ENCODE measurements at places on chromosomes 1 and 21.

DNA sequence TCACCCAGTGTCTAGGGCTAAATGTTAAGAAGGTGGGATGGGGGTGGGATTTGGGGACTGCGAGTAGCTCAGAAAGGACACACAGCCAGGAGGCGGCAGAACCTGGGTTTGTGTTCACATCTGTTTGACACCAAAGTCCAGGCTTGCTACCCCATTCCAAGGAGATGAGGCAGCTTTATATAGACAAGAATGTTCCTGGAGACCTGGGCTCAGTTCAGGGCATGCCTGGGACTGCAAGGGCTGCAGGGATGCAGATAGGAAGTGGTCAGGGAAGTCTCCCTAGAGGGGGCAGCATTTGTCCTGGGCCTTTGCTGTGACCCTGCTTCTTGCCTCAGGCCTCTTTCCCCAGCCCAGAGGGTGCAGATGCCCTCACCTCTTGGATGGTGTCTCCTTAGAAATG lies 16.3 kb downstream of the PADI3 start:
- no peak for DNase-seq

GRCh38 chr1:220701974-220702373 lies 11.8 kb downstream of the C1orf115 start:
- no peak for DNase-seq

GRCh38 chr21:45453308-45453950 lies 48.5 kb downstream of the COL18A1 start:
- DNase-seq, result no peak

DNA sequence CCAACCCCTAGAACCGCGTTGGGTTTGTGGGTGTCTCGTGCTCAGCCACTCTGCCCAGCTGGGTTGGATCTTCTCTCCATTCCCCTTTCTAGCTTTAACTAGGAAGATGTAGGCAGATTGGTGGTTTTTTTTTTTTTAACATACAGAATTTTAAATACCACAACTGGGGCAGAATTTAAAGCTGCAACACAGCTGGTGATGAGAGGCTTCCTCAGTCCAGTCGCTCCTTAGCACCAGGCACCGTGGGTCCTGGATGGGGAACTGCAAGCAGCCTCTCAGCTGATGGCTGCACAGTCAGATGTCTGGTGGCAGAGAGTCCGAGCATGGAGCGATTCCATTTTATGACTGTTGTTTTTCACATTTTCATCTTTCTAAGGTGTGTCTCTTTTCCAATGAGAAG lies 18.7 kb downstream of the TFF3 start:
- no peak for DNase-seq

DNA sequence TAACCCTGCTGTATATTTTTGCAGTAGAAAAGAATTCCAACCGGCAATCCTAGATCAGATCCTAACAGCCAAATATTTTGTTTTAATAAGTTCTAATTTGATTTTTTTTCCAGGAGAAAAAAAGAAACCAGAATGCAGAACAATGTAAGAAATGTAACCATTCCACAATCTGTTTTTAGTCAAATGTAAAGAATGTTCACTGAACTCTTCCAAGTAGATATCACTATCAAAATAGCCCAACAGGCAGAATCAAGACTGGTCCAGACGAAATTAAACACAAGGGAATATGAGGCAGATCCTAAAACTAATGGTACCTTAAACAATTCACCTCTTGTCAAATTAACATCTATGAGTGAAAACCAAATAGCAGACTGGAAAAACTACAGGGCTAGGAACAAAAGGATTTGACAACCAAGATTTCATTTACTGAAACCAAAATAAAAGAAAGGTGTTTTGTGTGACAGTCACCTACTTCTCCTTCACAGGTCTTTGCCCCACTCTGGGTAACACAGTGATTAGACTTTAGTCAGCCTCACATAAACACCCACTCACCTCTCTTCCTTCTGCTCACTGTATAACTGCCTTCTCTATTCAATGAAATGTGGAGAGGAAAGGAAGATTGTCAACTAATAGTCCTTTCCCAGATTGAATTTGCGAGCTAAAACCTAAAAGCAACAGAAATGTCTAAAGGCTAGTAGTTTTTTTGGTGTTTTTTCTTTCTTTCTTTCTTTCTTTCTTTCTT lies 137.9 kb downstream of the FAF1 start:
- DNase-seq, result no peak

DNA sequence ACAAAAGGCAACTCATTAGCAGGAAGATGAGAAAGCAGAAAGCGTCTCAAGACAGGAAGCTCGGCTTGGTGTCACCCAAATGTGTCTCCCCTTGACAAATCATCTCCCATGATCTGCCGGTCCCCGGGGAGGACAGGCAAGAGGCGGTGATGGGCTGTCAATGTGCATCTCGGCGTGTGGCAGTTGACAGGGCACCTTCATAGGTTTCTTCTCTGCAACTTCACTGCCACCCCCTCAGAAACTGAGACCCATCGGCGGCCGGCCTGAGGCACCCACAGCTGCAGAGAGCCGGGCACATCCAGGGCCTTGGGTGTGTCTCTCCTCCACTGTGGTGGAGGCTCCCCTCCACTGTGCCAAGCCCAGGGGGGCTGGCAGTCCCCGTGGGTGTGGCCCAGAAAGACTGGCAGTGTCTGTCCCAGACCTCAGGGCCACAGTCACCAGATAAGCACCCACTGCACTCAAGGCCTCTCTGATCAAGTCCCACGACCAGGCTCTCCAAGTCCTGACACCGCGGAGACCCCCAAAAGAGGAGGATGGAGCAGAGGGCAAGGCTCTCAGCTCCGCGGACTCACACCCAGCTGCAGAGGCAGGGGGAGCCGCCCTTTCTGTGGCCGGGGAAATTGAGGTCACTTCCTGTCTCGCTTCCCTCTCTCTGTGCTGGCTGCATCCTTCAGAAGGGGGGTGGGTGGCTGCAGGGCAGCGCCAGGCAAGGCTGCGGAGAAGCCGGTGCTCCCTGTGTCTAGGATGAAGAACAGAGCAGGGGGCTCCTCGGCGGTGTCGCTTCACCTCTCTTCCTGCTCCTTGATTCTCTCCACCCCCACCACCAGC lies 39.6 kb upstream of the LBR start:
- no peak for DNase-seq

DNA sequence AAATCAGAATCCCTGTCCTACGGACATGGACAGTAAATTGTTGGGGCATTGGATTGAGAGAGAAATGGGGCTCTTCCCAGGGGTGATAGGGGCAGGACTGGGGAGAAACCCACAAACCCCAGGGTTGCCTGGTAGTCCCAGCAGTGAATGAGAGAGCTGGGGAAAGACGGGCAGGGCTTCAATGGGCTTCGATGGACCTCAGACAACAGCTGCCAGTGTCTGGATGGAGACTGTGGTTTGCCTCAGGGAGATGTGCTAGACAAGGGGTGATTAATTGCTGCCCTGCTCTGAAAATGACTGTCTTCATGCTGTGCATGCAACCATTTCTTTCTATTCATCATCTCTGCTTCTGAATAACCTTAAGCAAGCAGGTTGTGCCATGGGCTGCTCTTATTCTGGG lies 7.4 kb downstream of the GPR25 start:
- no peak for DNase-seq

DNA sequence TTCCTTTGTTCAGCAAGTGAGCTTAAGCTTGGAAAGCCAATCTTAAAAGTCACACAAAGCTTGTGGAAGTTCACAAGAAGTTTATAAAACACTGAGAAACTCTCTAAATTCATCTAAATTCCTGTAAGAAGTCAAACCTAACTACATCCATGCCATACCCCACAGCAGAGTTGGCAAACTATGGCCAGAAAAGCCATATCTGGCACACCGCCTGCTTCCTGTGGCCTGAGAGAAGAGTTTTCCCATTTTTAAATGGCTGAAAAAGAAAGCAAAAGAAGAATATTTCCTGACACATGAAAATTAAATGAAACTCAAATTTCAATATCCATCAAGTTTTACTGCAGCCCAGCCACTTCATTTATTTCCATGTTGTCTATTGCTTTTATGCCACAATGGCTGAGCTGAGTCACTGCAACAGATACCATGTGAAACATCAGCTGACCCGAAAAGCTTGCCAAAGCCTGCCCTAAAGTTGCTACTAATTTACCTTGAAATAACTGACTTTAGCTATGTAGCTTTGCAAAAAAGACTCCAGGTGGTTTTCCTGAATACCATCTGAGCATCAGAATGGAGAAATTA lies 237.1 kb downstream of the SLC45A1 start:
- no peak for DNase-seq

- no peak for DNase-seq
These were observed 42.9 kb downstream of the ATP1A1 start for GRCh38 chr1:116415699-116416533.

- no peak for DNase-seq
These were observed 128.9 kb downstream of the TRABD2B start for GRCh38 chr1:47868348-47868676.

- DNase-seq, result no peak
These were observed 233.8 kb downstream of the RHOU start for GRCh38 chr1:228968891-228969606.

- DNase-seq, result no peak
These were observed 1.4 kb downstream of the PRSS38 start for GRCh38 chr1:227816750-227817446.

Data from T47D (cell line).